COR-L47 (cell line): ENCODE measurements at places on chromosomes 6 and 20.

GRCh38 chr20:10540636-10541493, 105.8 kb downstream of the SLX4IP start:
- DNase-seq, result no peak

DNA sequence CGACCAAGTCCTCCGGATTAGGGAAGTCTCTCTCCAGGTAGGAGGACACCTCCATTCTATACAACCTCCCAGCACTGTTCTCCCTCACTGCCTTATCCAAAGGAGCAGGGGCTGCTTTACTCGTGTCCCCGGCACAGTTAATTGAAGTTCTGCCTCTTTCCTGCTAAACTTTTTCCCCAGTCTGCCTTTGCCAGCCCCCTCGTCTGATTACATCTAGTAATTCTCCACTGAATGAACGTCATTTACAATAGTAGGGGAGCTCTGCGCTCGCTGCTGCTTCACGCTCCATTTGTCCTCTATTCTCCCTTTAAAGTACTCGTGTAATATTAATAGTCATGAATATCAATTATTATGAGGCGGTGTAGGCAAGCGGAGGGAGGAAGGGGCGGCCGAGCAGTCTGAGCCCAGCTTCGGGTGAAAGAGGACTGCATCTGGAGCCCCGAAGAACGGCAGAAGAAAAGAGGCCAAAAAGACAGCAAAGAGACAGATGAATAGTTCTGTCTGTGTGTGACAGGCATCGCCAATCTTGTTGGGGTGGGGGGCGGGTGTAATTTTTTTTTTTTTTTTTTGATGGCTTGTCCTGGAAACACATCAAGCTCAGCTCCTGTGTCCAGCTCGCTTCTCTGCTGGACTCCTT, 2.9 kb downstream of the TFAP2B start:
- DNase-seq, result no peak

DNA sequence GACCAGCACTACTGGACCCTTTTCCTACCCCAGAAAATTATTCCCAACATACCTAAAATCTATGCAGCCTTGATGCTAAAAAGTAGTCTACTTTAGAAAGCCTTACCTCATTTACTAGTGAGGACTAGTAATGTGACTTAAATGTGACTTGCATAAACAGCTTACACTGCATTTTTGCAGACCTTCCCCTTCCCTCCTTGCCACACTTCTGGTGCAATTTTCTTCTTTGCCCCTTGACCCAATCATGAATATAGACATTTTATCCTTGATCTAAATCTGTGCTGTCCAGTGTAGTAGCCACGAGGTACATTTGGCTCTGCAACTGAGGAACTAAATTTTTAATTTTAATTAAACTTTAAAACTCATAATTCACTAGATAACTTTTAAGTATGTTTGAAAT, 7.0 kb upstream of the ZKSCAN8 start:
- DNase-seq, result no peak

DNA sequence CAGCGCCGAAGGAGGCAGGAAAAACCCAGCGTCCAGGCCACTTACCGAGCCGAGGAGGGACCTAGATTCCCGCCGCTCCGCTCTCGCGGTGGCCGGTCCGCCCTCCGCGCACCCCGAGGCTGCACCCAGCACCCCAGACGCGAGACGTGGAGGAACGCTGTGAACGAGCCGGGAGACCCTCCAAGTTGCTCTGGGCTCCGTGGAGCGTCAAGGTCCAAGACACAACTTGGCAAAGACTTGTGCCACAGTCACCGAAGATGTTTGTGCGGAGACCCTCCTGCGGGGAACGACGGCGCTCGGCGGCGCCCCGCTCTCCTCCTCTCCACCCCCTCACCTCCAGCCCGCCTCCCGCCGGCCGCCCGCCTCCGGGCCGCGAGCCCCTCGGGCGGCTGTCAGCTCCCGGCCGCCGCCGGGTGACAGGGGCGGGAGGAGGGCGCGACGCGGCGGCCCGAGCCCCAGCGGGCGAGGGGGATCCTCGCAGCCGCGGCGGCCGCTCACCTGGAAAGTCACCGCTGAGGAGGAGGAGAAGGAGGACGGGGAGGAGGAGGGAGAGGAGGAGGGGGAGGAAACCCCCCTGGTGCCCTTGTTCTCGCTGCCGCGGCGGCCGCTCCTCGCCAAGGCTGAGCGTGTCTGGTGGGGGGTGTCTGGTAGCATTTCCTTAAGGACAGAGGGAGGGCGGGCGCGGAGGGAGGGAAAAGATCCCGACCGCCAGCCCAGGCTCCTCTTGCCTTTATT, 637 bp upstream of the HIVEP2 start:
- DNase-seq, result no peak

DNA sequence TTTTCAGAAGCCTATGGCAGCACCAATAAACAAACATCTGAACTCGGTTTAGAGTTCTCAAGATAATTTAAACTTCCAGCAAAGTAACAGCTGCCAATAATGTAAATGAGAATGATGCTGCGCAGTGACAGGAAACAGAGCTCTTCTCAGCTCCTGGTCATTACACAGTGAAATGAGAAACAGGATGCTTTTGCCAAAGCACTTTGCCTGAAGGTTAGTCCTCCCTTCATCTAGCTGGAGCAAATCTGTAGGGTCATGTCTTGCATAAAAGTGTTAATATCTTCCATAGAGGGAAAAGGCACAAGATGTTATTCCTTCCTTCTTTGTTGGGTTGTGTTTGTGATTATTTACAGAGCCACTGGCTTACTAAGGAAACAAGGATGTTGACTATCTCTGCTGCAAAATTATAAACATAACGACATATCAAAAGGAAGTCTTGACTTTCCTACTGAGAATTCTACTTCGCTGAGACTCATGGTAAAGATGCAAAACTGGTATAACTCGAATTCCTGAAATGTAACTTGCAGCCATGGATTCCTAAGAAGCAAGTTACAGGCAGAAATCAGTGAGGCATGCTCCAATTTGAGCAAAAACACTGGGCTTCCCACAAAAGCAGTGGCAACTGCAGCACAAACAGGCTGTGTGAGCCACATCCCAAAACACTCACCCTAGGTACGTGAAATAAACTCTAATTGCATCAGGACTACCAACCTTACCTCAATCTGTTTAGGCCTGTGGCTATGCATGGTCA, 102.5 kb upstream of the BEND6 start:
- no peak for DNase-seq

DNA sequence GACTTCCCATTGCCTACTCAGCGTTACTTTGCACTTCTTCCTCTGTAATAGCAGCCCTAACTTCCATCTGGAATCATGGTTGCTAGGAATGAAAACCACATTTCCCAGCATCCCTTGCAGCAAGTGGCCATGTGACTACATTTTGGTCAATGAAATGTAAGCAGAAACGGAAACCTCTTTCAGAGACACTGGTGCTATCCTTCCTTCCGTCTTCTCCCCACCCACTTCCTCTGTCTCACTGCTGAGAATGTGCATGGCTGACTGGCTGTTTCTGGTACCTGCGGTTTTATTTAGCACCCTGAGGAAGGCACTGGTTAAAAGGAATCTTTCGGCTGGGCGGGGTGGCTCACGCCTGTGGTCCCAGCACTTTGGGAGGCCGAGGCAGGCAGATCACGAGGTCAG, 107.4 kb downstream of the SCML4 start:
- no peak for DNase-seq
